ENCODE measurements at places on chromosomes 3 and 15.

DNA sequence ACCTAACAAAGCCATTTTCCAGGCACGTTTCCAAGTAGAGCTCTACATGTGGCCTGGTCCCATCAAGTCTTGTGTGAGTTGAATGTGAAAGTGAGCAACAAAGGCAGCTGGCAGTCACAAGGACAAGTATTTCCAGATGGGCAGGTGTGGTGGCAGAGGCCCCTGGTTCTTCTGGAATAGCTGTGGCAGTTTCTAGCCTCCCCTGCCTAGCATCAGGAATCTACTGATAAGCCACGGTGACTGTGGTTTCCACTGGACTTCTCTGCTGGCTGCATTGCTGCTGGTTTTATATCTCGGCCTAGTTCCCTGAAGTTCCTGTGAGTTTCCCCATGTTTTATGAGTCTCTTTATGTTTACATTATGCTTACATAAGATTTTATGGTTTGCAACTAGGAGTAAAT lies 117.7 kb downstream of the GOLIM4 start:
- no peak for DNase-seq

GRCh38 chr15:33243869-33244268 lies 49.4 kb upstream of the FMN1 start:
- DNase-seq, result no peak

GRCh38 chr3:2880218-2880756 lies 229.9 kb downstream of the IL5RA start:
- no peak for DNase-seq

DNA sequence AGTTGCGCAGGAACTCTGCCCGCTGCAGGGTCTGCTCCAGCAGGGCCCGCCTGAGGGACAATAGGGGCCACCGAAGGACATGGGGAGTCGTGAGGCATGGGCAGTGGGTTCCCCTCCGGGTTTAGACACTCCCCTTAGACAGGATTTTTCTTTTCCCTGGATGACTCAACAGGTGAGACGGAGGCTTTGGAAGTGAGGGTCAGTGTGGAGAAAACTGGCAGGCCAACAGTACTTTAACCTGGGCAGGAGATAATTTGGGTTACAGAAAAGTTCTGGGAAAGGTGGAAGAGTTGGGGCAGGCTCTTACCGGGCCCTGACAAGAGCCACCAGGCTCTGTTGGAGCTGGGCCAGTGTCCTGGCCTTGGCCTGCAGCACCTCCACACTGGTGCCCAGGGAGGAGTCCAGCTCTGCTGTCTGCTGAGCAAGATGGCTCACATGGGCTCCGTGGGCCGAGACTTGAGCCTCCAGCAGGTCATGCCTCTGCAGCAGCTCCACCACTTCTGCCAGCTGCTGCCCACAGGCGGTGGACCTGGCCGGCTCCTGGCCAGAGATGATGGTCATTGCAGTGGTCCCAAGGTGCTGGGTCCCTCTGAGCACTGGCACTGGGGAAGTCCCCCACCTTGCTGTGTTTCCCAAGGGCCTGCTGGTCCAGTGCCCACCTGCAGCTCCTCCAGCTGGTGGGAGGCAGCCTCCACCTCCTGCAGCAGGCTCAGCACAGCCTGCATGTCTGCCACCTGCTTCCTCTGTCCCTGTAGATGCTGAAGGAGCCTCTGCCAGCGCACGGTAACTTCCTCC lies 11.0 kb downstream of the SPTBN5 start:
- DNase-seq, result no peak

DNA sequence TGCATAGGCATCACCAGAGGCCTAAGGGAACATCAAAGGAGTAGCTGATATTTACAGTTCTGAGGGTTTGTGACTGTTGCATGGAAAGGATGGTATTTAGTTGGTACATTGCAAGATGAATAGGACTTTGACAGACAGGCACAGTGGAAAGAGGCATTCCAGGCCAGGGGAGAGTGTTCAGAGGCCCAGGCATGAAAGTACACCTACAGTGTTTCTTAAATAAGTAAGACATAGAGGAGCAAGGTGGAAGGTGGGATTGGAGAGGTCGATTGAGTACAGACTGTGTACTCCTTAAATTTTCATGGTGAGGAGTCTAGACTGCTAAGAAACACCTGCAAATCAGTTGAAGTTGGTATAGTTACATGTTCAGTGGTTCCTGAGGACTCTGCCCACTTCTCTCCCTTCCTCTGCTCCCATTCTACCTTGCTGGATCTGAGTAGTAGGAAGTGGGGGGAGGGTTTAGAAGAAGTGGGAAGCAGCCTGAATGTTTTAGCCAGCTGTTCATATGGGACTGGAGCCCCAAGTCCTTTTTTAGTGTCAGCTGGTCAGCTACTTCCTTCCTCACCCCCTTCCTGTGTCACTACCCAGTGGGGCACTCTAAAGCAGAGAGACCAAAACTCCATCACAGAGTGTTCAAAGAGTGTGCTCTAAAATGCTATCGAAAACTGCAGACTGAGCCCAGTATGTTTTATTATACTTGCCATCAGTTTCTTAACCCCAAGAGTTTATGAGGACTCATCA lies 14.0 kb downstream of the KLHL18 start:
- no peak for DNase-seq

- peak; percentile 91 for DNase-seq
Measured at GRCh38 chr3:159839561-159840379, 148.9 kb upstream of the IL12A start.

GRCh38 chr15:89569090-89569745 lies 6.1 kb upstream of the TICRR start:
- no peak for DNase-seq

DNA sequence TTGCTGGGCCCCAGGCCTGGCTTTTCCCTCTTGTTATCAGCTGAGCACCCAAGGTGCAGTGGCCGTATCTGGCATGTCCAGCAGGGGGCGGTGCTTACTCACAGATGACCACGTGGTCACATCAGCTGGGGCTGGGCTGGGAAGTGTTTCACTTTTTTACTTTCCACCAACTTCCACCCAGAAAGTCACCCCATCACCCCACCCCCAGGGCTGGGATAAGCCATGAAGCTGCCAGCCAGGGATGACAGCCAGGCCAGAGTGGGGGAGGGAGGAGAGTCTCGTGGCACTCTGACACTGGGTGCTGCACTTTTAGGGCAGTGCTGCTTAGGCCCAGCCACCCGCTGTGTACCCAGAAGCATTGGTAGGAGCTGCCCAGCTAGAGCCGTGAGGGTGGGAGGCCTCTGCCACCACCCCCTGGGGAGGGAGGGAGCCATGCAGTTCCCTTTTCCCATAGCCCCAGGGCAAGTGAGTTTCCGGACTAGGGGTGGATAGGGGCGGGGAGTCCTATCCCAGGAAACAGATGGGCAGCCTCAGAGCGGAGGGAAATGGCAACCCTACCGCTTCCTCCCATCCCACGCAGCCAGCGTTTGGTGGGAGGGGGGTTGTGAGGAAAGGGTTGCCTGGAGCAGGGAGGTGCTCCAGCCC lies 6.1 kb downstream of the PPCDC start:
- DNase-seq, result peak; percentile 91

DNA sequence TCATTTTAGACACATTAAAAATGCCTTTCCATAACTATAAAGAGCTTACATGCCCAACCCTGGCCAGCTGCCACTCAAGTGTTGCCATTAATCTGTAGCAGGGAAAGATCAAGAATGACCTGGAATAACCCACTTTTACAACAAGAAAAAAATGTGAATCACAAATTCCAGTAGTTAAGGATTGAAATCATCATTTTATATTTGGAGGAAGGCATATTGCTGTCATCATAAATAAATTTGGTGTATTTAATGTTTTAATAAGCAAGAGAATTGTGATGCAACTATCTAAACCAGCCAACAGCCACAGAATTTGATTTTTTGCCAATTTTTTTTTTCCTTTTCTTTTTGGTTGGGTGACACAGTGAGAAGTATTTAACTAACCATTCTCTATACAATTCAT lies 240.0 kb upstream of the SEMA6D start:
- DNase-seq, result no peak

DNA sequence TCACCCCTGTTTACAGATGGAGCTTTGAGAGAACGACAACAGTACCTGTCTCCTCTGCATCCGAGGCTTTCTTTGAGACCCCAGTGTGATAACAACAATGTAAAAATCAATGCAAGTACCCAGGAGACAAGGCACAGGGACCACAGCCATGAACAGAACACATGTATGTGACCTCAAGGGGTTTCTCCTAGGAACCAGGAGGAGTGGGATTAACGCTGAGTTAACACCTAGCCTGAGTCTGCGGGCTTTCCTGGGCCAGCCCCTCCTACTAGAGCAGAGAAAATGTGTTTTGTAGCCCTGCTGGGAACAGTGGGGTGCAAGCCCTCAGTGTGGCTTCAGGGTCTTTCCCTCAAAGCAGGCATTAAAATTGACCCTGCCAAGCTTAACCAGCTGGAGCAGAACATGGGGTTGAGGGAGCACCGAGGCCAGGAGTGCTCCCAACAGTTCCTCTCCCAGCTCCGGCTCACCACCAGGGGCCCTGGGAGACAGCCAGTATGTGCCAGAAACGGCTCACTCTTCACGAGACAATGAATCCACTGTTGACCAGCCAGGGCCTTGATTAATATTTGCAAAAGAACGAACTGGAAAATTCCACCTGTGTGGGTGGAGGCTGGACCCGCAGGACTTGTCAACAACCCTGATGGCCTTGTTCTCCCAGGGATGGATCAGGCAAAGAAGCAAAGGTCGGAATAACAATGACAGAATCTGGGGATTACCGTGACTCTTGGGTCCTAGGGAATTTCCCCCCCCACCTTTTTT lies 3.6 kb downstream of the CHDH start:
- peak; percentile 91 for DNase-seq

DNA sequence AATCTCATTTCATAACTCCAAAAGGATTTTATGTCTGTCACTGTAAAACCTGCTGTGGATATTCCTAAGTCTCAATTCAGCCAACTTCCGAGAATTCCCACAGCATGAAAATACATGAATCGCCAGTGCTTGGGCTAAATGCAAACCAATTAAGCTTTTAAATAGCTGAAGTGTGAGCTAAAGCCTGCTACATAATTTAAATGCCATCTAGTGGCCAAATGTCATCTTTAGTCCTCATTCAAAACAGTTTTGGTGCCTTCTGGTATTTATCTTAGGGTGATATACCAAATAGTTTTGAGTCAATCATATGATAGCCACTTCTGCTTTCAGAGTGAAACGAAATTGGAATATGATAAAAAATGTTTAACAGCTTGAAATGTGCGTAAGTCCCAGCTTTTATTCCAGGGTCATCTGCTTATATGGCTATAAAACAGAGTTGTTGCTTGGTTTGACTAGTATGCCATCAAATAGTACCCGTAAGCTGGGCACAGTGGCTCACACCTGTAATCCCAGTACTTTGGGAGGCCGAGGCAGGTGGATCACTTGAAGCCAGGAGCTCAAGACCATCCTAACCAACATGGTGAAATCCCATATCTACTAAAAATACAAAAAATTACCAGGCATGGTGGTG lies 41.8 kb upstream of the CCNL1 start:
- DNase-seq, result no peak

- no peak for DNase-seq
Measured at GRCh38 chr15:99345832-99346462, 94.7 kb downstream of the LRRC28 start.

- no peak for DNase-seq
Measured at GRCh38 chr15:38149315-38149714, 103.3 kb upstream of the SPRED1 start.

DNA sequence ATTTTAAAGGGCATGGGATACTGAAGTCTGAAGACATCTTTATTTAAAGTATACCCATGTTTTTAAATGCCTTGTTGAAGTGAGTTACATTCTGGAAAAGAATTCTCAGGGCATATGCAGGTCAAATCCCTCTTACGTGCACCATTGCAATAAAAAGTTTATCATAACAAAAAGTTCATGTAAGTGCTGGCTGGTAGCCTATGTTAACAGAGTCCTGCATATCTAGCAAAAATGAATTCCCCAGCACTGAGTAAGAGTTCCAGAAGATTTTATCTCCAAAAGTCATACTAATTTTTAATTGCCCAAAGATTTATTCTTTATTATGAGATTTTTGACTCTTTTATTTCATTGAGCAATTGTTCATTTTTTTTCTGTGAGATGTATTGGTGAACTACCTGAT lies 104.7 kb upstream of the ROBO1 start:
- no peak for DNase-seq

- DNase-seq, result no peak
Measured at GRCh38 chr15:55220606-55221005, 23.9 kb upstream of the RSL24D1 start.

DNA sequence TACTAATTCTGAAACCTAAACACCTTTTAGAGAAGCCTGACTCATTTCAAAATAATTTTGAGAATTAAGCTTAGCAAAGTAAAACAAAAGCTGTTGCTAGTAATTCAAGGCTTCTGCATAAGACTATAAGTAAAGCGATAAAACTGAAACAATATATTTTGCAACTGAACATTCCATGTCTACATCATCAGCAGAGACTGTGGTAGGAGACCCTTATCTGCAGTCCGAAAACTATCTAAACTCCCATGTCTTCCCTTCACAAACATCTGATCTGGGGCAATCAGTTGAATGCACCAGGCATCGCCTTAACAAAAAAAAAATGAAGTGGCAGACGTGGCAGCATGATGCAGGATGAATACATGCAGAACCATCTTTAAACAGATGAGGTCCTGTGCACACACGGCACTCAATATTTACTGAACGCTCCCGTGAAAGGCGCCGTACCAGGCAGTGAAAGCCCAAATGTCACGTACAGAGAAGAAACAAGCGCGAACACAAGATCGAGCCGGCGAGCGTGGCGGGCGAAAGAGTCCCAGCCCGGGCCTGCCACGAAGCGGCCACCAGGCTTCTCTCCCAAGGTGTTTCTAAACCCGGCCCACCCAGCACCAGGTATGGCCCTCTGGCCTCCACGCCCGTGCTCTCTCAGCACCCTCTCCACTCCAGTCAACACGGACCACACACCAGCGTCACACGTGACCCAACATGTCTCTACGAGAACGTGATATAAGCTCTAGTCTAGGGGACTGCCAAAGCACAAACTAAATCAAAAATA lies 63.0 kb downstream of the CHSY1 start:
- peak; percentile 78 for DNase-seq

- DNase-seq, result peak; percentile 82
Measured at GRCh38 chr15:86915811-86916331, 836.2 kb downstream of the AGBL1 start.

DNA sequence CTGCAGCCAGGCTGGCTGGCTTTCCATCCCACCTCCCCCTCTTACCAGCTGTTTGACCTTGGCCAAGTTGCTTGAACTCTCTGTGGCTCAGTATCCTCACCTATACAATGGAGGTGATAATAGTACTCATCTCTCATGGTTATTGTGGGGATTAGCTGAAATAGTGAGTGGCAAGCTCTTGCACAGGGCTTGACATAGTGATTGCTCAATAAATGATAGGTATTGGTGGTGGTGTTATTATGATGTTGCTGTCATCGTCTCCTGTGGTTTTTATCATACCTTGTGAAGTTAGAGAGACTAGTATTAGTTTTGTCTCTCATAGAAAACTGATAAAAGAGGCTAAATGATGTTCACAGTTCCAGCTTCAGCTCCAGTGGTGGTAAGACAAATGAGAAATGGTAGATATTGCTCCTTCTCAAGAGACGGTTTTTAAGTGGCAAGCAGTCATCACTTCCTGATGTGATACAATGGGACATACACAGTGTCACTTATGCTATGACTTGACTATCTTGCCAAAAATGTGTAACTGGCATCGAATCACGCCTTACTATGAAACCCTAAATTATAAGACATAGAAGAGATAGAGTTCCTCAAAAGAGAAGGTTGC lies 12.1 kb upstream of the UBE2E1 start:
- DNase-seq, result no peak

Data from kidney (tissue), 22 donors.